ENCODE measurements at places on chromosomes 2 and 18. TPM values are rescaled to one million over a fixed set of nuclear protein-coding genes. Genes with fewer than 3 reads are reported as not detected.

GRCh38 chr2:45595721-45596435 lies 15.2 kb downstream of the SRBD1 start:
- DNase-seq: no peak

CD8B gene
- not detected for total RNA-seq

DNA sequence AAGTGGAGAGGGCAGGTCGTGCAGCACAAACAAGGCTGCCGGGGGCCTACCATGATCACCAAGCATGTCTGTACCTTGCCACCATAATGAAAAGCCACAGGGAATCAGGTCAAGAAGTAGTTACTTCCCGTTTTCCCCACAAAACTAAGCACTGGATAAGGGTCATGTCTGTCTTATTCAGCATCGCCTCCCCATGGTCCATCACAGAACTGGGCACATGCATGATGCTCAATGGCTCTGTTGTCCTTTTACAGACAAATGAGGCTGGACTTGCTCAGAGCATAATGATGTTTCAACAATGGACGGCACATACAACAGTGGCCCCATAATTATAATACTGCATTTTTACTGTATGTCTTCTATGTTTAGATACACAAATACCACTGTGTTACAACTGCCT lies 27.5 kb downstream of the REEP1 start:
- DNase-seq: no peak

DNA sequence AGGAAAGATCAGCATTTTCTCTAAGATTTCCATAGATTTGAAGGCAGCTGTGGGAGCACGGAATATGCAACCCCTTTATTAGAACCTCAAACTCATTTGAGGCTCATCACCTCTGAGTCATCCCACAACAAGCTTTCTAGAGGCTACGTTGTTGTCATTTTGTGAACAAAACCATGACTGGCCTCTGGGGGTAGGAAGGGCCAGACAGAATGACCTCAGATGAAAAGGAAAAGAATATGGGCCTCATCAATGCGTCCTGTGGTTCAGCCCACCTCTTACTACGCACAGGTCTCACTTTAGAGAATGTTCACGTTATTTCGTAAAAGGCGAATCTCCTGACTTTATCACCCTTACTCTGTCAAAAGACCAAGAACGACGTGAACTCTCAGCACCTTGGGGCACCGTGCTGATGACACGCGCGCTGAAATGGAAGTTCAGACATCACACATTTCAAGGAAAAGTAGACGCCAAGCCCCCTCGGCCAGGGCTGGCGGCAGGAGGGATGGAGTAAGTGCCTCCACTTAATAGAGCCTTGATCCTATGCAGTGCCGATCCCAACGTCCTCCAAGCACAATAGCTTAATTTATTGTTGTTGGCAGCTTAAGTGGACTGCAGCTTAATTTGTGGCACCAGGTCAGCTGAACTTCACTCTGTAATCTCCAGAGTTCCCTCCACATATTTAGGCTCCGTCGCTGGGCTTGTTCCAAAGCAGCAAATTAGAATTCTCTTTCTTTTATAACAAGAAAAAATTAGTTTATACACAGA lies 208.3 kb downstream of the EIPR1 start:
- DNase-seq: no peak

DNA sequence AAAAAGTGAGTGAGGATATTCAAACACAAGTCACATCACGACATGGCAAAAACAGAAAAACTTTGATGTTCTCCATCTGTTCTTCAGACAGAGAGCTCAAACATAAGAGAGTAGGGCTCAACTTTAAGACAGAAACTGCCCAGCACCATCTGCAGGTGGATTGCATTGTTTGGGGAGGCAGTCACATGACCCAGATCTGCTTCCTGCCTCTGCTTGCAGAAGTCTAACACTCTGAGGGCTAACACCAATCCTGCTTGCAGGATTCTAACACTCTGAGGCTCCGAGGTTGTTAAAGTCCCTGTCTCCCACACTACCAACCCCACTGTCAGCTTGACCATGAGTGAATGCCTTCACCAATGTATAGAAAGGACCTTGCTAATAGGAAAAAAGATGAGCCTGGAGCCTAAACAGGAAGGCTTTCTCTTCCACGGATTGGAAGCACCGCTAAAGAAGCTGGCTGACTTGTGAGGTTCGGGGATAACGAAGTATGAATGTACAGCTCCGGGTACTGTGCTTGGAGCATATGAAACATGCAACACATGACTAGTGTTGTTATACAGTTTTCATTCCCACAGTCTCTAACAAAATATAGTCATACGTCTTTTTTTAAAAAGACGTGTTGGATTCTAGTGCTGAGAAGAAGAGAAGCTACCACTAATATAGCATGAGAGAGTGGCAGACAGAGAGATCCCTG lies 176.6 kb upstream of the CREB1 start:
- DNase-seq: no peak

SCYGR4 gene
- not detected for total RNA-seq

All from PC-9 (cell line).